IMR-90 (cell line): ENCODE measurements at places on chromosomes 13 and 19. TPM values are rescaled to one million over a fixed set of nuclear protein-coding genes. Genes with fewer than 3 reads are reported as not detected.
A peak's percentile ranks its signal among the peaks of the same experiment; 100 is the strongest.

The CASP14 gene
- polyA plus RNA-seq = not detected in 2 replicates

The CNN1 gene
- polyA plus RNA-seq = 196 and 207 TPM in 2 replicates

The FPR2 gene
- not detected in 2 replicates for polyA plus RNA-seq

DNA sequence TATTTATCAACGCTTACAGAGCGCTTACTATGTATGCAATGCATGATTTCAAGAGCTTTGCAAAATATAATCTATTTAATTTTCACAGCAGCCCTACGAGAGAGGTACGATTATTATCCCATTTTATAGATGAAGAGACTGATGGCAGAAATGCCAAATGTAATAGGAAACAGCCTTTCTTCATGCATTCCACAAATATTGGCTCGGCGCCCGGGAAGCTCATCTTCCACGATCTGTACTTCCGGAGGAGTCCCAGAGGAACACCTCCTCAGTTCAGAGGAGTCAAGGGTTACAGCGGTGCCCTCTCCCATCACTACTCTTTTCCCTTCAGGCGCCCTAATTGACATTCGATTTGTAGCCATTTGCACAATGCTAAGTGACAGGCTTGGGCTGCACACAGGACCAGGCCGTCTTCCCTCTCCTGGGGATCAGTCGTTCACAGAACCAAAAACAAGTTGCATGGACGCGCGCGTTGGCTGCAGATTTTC lies 1.1 kb upstream of the ARHGAP35 start:
- no peaks in the 10 kb centered on the region for H3K27me3 ChIP-seq
- peak overlapping the region; percentile 55 for H3K27ac ChIP-seq
- peak; percentile 55 for DNase-seq
- peaks cover 14% of the 10 kb centered on the region for H3K4me1 ChIP-seq

DNA sequence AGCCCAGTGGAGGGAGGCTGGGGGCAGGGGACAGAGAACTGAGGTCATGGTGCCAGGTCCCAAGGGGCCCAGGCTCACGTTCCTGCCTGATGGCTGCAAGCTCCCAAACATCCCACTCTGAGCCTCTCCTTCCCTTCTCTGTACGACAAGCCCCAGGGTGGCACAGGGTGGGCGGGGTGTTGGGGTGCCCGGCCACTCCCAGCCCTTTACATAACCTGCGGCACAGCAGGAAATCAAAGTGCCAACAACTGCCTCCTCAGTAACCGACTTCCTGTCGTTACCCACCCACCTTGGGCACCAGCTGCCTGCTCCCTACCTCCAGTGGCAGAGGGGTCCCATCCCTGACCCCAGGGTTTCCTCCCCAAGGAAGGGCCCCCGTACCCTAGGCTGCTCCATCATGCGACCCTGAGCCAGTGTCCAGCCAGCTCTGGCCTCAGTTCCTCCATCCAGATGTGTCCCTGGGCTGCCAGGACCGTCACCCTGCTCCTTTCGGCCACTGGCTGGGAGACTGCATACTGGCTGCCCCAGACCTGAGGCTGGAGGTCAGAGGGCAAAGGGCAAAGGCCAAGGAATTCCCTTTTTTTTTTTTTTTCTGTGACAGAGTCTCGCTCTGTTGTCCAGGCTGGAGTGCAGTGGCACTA lies 27.7 kb upstream of the NFIC start:
- no peak for DNase-seq
- no peaks in the 10 kb centered on the region for H3K36me3 ChIP-seq
- no peak overlapping the region for H3K4me3 ChIP-seq
- no peaks in the 10 kb centered on the region for H3K27me3 ChIP-seq
- H3K27ac ChIP-seq = no peak overlapping the region
- H3K4me1 ChIP-seq = peaks cover 26% of the 10 kb centered on the region

GRCh38 chr13:30776661-30777060 lies 41.3 kb downstream of the ALOX5AP start:
- no peaks in the 10 kb centered on the region for H3K4me1 ChIP-seq
- H3K27ac ChIP-seq = no peak overlapping the region
- no peak for DNase-seq
- H3K36me3 ChIP-seq = no peaks in the 10 kb centered on the region
- peaks cover 22% of the 10 kb centered on the region for H3K27me3 ChIP-seq
- no peak overlapping the region for H3K4me3 ChIP-seq

DNA sequence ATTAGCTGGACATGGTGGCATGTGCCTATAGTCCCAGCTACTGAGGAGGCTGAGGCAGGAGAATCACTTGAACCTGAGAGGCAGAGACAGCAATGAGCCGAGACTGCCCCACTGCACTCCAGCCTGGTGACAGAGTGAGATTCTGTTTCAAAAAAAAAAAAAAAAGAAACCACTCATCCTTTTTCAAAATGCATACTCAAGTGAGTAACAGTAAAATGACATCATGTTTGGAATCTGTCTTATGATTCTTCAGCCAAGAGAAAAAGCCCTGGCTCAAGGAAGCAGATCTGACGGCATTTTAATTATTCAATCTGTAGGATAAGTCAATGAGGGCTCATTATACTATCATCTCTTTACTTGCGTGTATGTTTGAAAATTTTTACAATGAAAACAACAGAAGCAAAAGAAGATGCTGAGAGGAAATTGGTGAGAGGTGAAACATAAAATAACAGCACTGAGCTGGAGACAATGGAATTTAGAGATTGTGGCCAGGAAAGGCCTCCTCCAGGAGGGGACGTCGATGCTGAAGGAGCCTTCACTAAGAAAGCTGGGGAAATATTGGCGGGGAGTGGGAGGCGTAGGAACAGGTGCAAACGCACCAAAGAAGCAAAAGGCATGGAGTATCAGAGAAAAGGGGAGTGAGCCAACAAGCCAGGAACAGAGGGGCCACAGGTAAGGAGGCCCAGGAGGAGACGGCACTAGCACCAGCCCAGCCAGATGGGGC lies 12.9 kb upstream of the CCNE1 start:
- no peaks in the 10 kb centered on the region for H3K4me1 ChIP-seq
- H3K27me3 ChIP-seq = peaks cover 3% of the 10 kb centered on the region; the same call in 1 of the 2 replicates
- H3K27ac ChIP-seq = no peak overlapping the region
- H3K36me3 ChIP-seq = no peaks in the 10 kb centered on the region
- DNase-seq = peak; percentile 60

- no peaks in the 10 kb centered on the region for H3K4me1 ChIP-seq
- H3K27me3 ChIP-seq = no peaks in the 10 kb centered on the region
- no peak overlapping the region for H3K4me3 ChIP-seq
- no peaks in the 10 kb centered on the region for H3K36me3 ChIP-seq
- DNase-seq = no peak
Measured at GRCh38 chr13:69720278-69720983, 387.2 kb upstream of the ATXN8OS start.

- no peaks in the 10 kb centered on the region for H3K27me3 ChIP-seq
- no peak for DNase-seq
- peaks cover 16% of the 10 kb centered on the region for H3K36me3 ChIP-seq
Measured at GRCh38 chr19:31314849-31315629, 34.2 kb downstream of the TSHZ3 start.

DNA sequence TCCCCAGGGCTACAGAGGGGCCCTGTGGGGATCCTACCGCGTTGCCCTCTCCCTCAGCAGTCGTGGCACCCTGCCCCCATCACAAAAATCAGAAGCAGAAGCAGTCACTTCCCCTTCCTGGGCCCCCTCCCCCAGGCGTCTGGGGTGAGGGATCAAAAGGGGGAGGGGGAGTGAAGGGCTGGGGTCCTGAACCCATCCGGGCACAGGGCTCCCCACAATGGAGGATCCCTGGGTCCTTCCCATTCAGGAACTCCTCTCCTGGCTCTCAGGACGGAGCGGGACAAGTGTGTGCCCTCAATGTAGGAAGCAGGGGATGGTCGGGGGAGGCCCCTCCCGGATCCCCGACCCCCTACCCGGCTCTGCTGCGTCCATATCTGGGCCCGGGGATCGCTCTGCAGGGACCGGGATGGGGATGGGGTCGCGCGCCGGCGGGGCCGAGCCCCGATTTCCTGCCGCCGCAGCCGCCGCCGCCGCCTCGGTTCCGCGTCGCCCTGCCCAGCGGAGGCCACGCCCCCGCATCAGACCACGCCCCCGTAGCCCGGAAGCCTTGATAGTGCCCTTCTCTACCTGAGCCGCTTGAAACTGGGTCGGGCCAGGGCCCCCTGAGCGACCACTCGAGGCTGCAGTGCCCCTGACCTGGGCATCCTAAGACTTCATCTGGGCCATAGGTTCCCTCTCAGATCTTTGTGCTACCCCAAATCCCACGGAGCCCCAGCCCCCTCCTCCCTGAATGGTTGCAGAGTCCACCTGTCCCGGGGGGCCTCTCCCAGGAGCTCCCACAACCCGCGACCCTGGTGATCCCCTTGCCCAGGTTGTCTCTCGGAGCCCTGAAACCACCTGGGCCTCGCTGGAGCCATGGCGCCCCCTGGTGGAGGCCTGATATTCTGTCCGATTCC lies at the start of gene GMIP:
TSS of gene GMIP (minus strand) at position 500 of the 896 bp plus-strand sequence. CDS start at position 372, 128 bp downstream.
- H3K36me3 ChIP-seq = peaks cover 29% of the 10 kb centered on the region
- H3K27ac ChIP-seq = peak within 1 kb of the TSS; percentile 37
- DNase-seq = peak; percentile 29
- peak within 1 kb of the TSS; percentile 69 for H3K4me3 ChIP-seq
- no peaks in the 10 kb centered on the region for H3K27me3 ChIP-seq
- 0 out of 2 replicates have a peak, but pooled peaks cover 2% of the 10 kb centered on the region for H3K4me1 ChIP-seq

GRCh38 chr13:48653472-48653939 lies at the start of gene CYSLTR2:
CYSLTR2 (plus strand) TSS chr13:48653929; CDS start chr13:48706818, 52,889 bp downstream.
- H3K4me1 ChIP-seq = no peaks in the 10 kb centered on the region
- no peaks in the 10 kb centered on the region for H3K36me3 ChIP-seq
- H3K27ac ChIP-seq = no peak within 1 kb of the TSS
- H3K27me3 ChIP-seq = peaks cover 14% of the 10 kb centered on the region

GRCh38 chr13:33730147-33730546 lies 87.8 kb upstream of the RFC3 start:
- H3K4me3 ChIP-seq = no peak overlapping the region
- peaks cover 2% of the 10 kb centered on the region; the same call in 1 of the 2 replicates for H3K27me3 ChIP-seq
- no peak overlapping the region for H3K27ac ChIP-seq
- no peaks in the 10 kb centered on the region for H3K4me1 ChIP-seq
- no peaks in the 10 kb centered on the region for H3K36me3 ChIP-seq
- no peak for DNase-seq

GRCh38 chr13:77042566-77043177 lies 15.7 kb upstream of the FBXL3 start:
- no peak overlapping the region for H3K27ac ChIP-seq
- H3K36me3 ChIP-seq = peaks cover 8% of the 10 kb centered on the region
- H3K27me3 ChIP-seq = no peaks in the 10 kb centered on the region
- H3K4me1 ChIP-seq = peaks cover 1% of the 10 kb centered on the region; the same call in 1 of the 2 replicates
- no peak overlapping the region for H3K4me3 ChIP-seq

DNA sequence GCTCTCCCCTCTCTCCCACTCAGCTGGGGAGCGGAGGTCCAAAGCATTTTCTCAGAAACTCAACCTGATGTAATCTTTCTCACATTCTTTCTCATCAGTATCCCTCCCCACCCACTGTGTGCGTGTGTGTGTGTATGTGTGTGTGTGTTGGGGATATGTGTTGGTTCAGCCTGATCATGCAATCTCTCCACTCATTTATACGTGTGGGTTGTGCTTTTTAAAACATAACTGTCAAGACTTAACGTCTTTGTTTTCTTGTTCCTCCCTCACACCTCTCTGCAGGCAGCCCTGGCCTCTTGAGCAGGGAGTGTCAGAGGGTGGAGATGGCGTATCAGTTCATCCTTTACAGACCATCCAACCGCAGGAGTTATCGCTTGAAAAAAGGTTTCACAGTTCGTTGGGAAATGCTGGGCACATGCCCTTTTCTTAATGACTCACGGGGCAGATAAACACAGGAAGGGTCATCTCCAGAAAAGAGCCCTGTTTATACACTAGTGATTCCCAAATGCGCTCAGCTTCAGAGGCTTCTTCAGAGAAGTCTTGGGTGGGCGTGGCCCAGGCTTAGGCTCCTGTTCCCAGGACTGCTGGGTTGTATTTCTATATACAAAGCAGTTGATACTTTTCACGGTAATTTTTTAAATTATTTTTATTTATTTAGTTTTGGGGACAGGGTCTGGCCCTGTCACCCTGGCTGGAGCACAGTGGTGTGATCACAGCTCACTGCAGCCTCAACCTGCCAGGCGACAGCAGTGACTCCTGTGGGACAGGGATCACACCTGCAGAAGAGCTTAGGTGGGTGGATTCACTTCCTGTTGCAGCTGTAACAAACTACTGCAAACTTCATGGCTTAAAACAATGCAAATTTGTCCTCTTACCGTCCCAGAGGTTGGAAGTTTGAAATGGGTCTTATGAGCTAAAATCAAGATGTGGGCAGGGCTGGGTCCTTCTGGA lies 60.3 kb downstream of the CCDC70 start:
- H3K4me1 ChIP-seq = no peaks in the 10 kb centered on the region
- no peak overlapping the region for H3K4me3 ChIP-seq
- H3K27me3 ChIP-seq = peaks cover 9% of the 10 kb centered on the region

DNA sequence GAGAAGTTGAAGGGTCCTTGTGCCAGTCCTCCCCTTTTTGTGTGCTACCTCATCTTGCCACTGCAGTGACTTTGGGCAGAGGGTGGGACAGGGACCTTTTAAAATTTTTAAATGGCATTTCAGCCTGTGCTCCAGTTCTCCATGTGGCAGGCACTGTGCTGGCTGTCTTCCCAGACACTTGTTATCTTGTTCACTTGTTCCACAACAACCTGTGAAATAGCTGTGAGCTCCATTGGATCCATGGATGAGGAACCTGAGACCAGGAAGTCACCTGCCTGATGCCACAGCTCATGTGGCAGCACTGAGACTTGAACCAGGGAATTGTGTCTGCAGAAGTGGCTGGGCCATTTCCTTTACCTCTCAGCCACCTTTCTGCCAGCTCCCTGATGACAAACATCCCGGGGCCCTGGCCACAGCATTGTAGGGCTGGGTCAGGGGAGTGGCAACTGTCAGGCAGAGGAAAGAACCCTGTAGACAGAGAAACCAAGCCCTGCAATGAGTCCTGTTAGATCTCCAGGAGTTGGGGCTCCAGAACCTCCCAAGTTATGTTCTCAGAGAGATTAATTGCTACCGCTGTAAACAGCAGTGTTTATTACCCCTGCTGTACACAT lies 6.4 kb downstream of the EGLN2 start:
- no peak overlapping the region for H3K27ac ChIP-seq
- no peak overlapping the region for H3K4me3 ChIP-seq
- DNase-seq = no peak
- peaks cover 71% of the 10 kb centered on the region for H3K36me3 ChIP-seq

DNA sequence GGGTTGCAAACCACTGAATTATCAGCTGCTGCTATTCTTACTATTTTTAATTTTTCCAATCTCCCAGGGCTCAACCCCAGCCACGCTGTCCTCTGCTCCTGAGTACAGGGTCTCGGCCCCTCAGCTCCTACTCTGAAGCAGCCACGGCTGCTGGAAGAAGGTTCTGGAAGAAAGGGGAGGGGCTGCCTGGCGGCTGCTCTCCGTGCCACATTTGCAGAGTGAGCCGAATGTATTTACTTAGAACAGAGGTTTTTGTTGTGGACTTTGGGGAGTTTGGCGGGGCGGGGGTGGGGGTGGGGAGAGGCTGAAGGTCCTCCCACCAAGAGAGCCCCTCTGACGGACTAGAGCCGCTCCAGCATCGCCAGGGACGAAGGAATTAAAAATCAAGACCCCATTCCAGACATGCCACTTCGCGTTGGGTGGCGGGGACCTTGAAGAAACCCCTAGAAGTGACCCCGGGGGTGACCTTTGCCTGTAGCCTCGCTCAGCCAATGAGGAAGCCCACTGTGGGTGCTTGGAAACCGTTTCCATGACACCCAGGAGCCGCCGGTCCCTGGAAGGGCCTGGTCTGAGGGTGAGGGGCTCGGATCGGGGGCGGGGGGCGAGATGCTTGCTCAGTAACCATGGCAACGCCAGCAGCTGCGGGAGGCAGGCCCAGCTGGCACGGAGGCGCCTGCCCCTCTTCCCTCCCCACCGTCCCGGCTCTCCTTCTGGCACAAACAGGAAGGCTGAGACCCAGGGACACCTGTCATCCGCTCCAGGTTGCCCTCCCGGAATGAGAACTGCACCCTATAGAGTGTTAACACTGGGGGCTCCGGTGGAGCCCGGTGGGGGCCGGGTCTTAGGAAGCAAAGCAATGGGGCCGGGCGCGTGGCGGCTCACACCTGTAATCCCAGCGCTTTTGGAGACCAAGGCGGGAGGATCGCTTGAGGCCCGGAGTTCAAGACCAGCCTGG lies 54.2 kb upstream of the PTPRS start:
- peaks cover 64% of the 10 kb centered on the region for H3K27me3 ChIP-seq
- no peak overlapping the region for H3K4me3 ChIP-seq
- no peaks in the 10 kb centered on the region for H3K36me3 ChIP-seq
- H3K27ac ChIP-seq = no peak overlapping the region
- no peak for DNase-seq
